ENCODE measurements at places on chromosomes 3 and 15. TPM values are rescaled to one million over a fixed set of nuclear protein-coding genes. Genes with fewer than 3 reads are reported as not detected.

Gene ZPLD1
- total RNA-seq, result 0.10 TPM

Gene DLL4
- 7.6 TPM for total RNA-seq

Gene IL17RB
- total RNA-seq, result 1.4 TPM

DNA sequence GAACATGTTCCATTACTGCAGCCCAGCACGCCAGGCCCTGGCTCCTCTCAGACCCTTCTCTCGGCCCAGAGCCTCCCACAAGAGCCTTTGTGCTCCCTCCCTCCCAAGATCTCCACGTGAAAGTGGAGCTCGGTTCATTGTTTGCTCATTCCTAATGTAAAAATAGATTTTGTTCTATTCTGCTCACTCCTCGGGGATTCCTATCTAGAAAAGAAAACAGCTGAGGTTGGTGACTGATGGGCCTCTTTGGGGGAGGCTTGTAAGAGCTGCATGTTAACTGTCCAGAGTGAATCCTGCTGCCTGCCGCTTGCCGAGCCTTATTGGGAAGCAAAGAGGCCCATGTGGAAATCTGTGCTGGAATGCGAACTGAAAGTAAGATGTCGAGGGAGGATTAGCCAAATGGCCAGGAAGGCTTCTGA lies 267.1 kb downstream of the LRTM1 start:
- peak; percentile 79 for DNase-seq

Measured in skin of body (tissue), 3 donors.